ENCODE measurements at places on chromosomes 5 and 9. TPM values are rescaled to one million over a fixed set of nuclear protein-coding genes. Genes with fewer than 3 reads are reported as not detected.

HTR1A gene
- total RNA-seq: not detected

FAM153A gene
- not detected for total RNA-seq

GRXCR2 gene
- not detected for total RNA-seq

TAF11L13 gene
- not detected for total RNA-seq

IFNK gene
- total RNA-seq: not detected

Data from A172 (cell line).